Activated CD4-positive, alpha-beta T cell treated with anti-CD3 and anti-CD28 coated beads, Interleukin-2, amount 10 ng/mL, durations not matched to agents 7 days and 5 days (primary cell): ENCODE measurements at places on chromosomes 5 and 9. TPM values are rescaled to one million over a fixed set of nuclear protein-coding genes. Genes with fewer than 3 reads are reported as not detected.

DNA sequence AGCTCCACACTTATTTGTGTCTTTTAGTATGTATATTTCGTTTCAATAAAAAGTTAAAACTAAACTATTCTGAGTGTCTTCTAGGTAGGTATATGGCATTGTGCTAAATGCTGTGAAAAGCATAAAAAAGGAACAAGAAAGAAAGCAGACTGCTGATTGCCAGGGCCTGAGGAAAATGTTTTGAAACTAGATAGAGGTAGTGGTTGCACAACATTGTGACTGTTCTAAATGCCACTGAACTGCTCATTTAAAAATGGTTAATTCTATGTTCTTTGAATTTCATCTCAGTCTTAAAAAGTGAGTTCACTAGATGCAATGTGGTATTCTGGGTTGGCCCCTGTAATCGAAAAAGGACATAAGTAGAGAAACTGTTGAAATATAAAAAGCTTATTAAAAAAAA is 2.6 kb upstream of the ALAD start:
- no peak for DNase-seq
- no peaks in the 10 kb centered on the region for H3K27me3 ChIP-seq
- no peak overlapping the region for H3K4me3 ChIP-seq
- peak overlapping the region; percentile 19 for H3K27ac ChIP-seq

DNA sequence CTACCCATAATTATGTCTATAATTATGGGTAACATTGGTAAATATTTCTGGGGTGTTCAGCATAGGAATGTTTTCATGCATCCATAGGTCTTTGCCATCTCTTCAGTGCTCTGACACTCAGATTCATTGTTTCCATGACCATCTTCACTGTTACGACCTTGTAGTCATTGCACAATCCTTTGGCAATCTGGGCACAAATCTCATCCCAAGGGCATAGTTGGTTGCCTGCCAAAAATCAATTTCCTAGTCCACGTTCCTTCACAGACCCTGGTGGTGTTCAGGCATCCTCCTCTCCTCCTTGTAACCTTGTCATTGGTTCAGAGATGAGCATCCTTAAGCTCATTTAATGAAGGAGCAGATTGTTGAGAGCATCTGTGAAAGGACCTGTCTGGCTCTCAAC is 1400.7 kb downstream of the CDH12 start:
- DNase-seq = no peak
- H3K4me3 ChIP-seq = no peak overlapping the region
- peaks cover 5% of the 10 kb centered on the region for H3K27me3 ChIP-seq
- no peaks in the 10 kb centered on the region for H3K36me3 ChIP-seq
- no peaks in the 10 kb centered on the region for H3K4me1 ChIP-seq
- no peak overlapping the region for H3K27ac ChIP-seq

GRCh38 chr5:137365126-137365865 is 133.8 kb downstream of the SPOCK1 start:
- peaks cover 6% of the 10 kb centered on the region for H3K27me3 ChIP-seq
- no peaks in the 10 kb centered on the region for H3K4me1 ChIP-seq
- H3K4me3 ChIP-seq = no peak overlapping the region
- DNase-seq = no peak
- no peaks in the 10 kb centered on the region for H3K36me3 ChIP-seq

DNA sequence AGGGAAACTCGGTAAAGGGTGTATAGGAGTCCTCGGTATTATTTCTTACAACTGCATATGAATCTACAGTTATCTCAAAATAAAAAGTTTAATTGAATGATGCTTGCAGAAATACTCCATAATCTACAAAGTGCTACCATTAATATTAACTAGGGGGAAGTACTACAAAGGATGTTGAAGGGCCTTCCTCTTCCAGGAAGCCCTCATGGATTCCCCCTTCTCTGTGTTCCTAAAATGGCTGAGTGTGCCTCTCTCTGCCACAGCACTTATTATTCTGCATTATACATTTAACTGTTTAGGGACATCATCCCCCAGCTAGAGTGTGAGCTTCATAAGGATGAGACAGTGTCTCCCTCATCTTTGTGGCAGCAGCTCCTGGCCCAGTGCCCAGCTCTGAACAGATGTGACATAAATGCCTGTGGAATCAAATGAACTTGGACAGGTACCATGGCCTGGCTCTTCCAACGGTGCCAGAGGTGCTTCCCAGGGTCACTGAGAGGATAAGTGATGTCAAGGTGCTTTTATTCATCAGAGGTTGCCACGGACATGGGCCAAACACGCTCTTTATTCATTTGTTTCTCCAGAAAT is 99.5 kb downstream of the PAX5 start:
- no peaks in the 10 kb centered on the region for H3K36me3 ChIP-seq
- DNase-seq = no peak
- H3K4me3 ChIP-seq = no peak overlapping the region
- no peaks in the 10 kb centered on the region for H3K4me1 ChIP-seq
- peaks cover 11% of the 10 kb centered on the region for H3K27me3 ChIP-seq

Gene RNF224
- total RNA-seq = 0.10 TPM

DNA sequence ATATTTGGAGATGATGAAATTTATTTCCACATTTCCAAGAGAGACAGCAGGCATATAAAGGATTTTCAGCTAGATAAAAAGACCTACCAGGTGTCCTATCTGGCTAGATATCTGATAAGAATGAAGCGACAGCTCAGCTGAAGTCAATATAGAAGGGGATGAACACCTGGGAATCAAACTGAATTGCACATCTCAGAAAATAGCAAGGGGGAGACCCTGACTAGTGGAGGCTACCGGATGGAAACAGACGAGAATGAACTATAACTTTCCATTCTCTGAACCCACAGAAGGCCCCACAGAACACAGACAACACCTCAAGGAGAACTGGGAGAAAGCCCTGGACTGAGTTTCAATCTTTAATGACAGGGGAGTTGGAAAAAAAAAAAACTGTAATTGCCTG is 51.1 kb downstream of the CPLANE1 start:
- peaks cover 38% of the 10 kb centered on the region for H3K36me3 ChIP-seq
- no peaks in the 10 kb centered on the region for H3K27me3 ChIP-seq
- DNase-seq = peak; percentile 14

Gene TBCA
- total RNA-seq = 167 TPM

- H3K27me3 ChIP-seq = peaks cover 28% of the 10 kb centered on the region
- DNase-seq = no peak
- H3K36me3 ChIP-seq = peaks cover 3% of the 10 kb centered on the region
- H3K4me3 ChIP-seq = no peak overlapping the region
- H3K4me1 ChIP-seq = peaks cover 17% of the 10 kb centered on the region
Observed at GRCh38 chr9:36034234-36034633, 2.5 kb upstream of the RECK start.

DNA sequence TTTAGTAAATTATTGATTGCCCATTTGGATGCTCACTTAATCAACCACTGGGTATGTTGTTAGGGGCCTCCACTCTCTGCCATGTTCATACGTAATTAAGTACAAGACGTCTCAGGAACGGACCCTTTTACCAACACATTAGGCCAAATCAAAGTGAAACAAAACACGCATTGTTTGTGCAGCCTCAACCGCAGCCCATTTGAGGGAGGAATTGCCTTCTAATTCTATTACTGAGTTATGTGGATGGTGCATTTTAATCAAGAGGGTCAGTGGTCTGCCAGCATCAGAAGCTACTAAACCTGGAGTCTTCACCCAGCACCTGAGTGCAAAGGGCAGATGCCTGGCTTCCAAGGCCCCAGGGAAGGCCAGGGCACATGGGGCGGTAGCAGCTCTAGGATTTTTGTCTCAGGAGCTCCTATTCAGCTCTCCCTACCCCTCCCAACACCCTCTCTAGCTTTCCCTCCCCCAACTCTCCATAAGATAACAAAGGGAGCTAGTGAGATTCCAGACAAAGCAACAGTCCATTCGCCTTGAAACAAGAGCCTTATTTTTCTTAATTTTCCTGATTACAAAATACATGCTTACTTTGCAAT is 7.9 kb upstream of the MED27 start:
- no peak overlapping the region for H3K27ac ChIP-seq
- no peaks in the 10 kb centered on the region for H3K36me3 ChIP-seq
- peaks cover 5% of the 10 kb centered on the region for H3K27me3 ChIP-seq
- no peak for DNase-seq

- no peak for DNase-seq
- H3K4me3 ChIP-seq = no peak overlapping the region
- no peak overlapping the region for H3K27ac ChIP-seq
- peaks cover 13% of the 10 kb centered on the region for H3K4me1 ChIP-seq
Observed at GRCh38 chr9:136590821-136591752, 45.2 kb upstream of the NOTCH1 start.

Gene WDR36
- 32.0 TPM for total RNA-seq

Gene INSL6
- total RNA-seq = not detected

- peaks cover 46% of the 10 kb centered on the region for H3K4me1 ChIP-seq
- peak overlapping the region; percentile 84 for H3K27ac ChIP-seq
- H3K4me3 ChIP-seq = peak overlapping the region; percentile 70
- no peak for DNase-seq
- peaks cover 24% of the 10 kb centered on the region for H3K36me3 ChIP-seq
- no peaks in the 10 kb centered on the region for H3K27me3 ChIP-seq
Observed at GRCh38 chr5:179819296-179820126, 1.2 kb upstream of the SQSTM1 start.

DNA sequence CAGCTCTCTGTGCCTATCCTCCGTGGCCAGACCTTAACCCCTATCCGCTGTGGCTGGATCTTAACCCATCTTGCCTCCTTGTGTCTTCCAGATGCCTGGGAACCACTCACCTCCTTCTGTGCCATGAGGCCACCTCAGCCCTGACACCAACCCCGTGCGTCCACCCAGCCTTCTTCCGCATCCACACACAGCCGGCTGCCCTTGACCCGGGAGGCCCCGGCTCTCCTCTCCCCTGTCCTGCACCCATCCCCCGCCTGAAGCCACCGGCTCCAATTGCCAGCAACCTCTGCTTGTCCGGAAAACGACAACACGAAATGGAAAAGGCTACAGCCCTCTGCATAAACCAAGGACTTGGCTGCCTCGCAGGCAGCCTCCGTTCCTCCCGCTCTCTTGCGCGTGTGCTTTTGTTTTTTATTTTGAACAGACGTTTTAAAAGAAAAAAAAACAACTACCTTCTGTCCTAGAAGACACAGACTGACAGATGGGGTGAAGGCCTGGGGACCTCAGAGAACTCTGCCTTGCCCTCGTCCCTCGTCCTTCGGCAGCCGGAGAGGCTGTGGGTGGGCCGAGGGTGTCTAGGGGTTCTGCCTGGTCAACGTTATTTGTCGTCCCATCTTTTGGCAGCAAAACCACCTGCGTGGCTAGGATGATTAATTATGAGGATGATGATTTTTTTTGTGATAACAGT is 32.5 kb upstream of the HMCN2 start:
- H3K36me3 ChIP-seq = no peaks in the 10 kb centered on the region
- no peak for DNase-seq
- H3K27me3 ChIP-seq = no peaks in the 10 kb centered on the region

DNA sequence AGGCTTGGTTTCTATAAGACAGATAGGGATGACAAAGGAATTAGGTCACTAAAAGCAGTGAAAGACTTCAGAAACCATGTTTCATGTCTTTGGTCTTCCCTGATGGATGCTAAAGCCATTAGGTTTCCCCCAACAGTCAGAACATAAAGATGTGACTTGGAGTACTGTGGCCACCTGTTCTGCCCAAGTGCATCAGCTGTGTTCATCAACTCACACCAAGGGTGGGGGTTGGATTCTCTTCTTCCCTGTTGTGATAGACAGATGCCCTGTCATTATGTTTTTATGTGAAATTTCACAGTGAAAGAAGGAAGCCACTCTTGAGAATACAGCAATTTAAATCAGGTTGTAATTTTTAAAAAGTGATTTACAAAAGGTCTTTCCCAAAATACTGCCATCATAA is 196.8 kb downstream of the SH3GL2 start:
- no peak overlapping the region for H3K27ac ChIP-seq
- DNase-seq = no peak
- no peaks in the 10 kb centered on the region for H3K27me3 ChIP-seq
- no peak overlapping the region for H3K4me3 ChIP-seq
- no peaks in the 10 kb centered on the region for H3K36me3 ChIP-seq
- no peaks in the 10 kb centered on the region for H3K4me1 ChIP-seq

Gene SPATA31E1
- total RNA-seq = not detected

Gene ALDH1A1
- not detected for total RNA-seq
